Stimulated activated naive B cell treated with anti-CD40 and anti-IgM and Interleukin-4, amounts not matched to agents 10 μg/mL and 1 μg/mL and 100 μg/mL, for 72 hours (primary cell): ENCODE measurements at places on chromosomes 16 and 17.
A peak's percentile ranks its signal among the peaks of the same experiment; 100 is the strongest.

DNA sequence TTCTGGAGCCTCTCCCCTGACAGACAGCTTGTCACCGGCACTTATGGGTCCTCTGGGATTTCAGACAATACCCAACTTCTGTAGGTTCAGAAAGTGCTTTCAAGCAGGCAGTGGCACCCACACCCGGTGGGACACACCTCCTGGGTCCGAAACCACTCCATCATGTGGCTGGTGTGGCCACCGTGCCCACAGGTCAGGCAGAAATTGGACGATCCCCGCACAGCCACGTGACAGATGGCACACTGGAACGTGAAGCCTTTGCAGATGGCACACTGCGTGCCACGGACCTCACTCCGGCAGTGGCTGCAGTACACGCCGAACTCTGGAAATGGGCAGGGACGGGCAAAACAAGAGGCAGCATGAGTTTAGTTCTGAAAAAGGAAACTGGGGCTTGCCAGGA, 99.5 kb upstream of the FA2H start:
- no peaks in the 10 kb centered on the region for H3K4me1 ChIP-seq
- H3K27me3 ChIP-seq = no peaks in the 10 kb centered on the region
- H3K27ac ChIP-seq = no peak overlapping the region
- DNase-seq = no peak
- H3K36me3 ChIP-seq = peaks cover 44% of the 10 kb centered on the region
- no peak overlapping the region for H3K4me3 ChIP-seq

- peak overlapping the region; percentile 68 for H3K27ac ChIP-seq
- DNase-seq = peak; percentile 51
- H3K4me1 ChIP-seq = peaks cover 15% of the 10 kb centered on the region
These were observed 57.3 kb upstream of the CCL1 start for GRCh38 chr17:34420254-34420766.

DNA sequence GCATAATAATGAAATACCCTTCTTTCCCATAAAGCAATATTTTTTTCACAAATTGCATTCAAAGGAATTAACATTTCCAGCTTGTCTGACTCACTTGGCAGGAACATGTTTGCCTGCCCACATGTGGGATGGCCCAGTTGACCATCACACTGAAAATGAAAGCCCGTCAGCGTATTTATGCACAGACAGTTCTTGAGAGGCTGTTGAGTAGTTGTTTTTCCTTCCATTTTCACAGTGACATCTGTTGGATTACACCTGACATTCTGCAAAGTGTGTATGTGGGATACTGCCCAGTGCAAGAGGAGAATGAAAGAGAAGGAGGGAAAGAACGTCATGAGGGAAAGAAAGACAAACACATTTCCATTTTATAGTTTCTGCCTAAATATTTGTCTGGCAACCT, 29.7 kb downstream of the HS3ST4 start:
- H3K27me3 ChIP-seq = no peaks in the 10 kb centered on the region
- no peak overlapping the region for H3K4me3 ChIP-seq
- no peaks in the 10 kb centered on the region for H3K36me3 ChIP-seq
- H3K4me1 ChIP-seq = no peaks in the 10 kb centered on the region
- DNase-seq = no peak

- H3K27ac ChIP-seq = no peak overlapping the region
- no peak for DNase-seq
- peaks cover 8% of the 10 kb centered on the region for H3K4me1 ChIP-seq
- H3K36me3 ChIP-seq = peaks cover 50% of the 10 kb centered on the region
- H3K4me3 ChIP-seq = no peak overlapping the region
These were observed 57.6 kb downstream of the SYT17 start for GRCh38 chr16:19225651-19226050.

DNA sequence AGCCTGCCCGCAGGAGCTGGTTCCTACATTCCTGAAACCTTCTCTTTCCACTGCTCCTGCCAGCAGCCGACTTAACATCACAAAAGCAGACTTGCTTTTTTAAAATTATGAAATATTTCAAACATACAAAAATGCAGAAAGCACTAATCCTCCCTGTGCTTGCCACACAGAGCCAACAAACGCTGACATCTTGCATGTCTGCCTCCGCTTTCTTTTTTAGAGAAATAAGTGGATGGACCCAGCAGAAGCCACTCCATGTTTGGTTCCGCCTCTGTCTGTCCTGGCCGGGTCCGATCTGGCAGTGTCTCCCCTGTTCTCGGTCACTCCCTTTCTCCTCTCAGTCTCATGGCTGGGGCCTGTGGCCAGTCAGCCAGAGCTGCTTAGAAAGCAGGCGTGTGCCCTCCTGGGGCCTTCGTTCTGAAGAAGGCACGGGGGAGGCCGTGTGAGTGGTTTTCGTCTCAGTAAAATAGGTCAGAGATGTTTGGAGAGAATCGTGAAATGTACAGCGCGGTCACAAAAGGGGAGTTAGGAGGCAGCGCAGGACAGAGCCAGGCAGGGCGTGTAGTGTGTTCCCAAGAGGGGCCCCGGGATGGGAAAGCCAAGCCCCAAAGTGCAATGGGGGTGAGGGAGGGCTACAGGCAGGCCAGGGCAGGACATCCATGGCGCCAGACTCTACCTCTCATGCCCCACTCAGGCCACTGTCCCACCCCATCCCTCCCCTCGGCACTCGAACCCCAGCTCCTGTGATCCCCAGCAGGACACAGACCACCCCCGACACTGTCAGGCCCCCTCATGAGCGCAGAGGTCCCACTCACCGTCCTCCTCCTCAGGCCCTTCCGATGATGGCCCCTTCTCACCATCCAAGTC, 23.2 kb downstream of the MXRA7 start:
- no peaks in the 10 kb centered on the region for H3K4me1 ChIP-seq
- no peak for DNase-seq
- no peak overlapping the region for H3K4me3 ChIP-seq
- peaks cover 8% of the 10 kb centered on the region for H3K27me3 ChIP-seq
- peaks cover 3% of the 10 kb centered on the region for H3K36me3 ChIP-seq

GRCh38 chr17:5416901-5417300, 2.6 kb downstream of the NUP88 start:
- DNase-seq = no peak
- H3K27ac ChIP-seq = peak overlapping the region; percentile 37
- peaks cover 39% of the 10 kb centered on the region for H3K4me1 ChIP-seq
- peak overlapping the region; percentile 72 for H3K4me3 ChIP-seq
